ENCODE measurements at places on chromosomes 6 and 20. TPM values are rescaled to one million over a fixed set of nuclear protein-coding genes. Genes with fewer than 3 reads are reported as not detected.

GRCh38 chr20:18537651-18538050 lies 29.6 kb upstream of the SMIM26 start:
- DNase-seq: no peak

DNA sequence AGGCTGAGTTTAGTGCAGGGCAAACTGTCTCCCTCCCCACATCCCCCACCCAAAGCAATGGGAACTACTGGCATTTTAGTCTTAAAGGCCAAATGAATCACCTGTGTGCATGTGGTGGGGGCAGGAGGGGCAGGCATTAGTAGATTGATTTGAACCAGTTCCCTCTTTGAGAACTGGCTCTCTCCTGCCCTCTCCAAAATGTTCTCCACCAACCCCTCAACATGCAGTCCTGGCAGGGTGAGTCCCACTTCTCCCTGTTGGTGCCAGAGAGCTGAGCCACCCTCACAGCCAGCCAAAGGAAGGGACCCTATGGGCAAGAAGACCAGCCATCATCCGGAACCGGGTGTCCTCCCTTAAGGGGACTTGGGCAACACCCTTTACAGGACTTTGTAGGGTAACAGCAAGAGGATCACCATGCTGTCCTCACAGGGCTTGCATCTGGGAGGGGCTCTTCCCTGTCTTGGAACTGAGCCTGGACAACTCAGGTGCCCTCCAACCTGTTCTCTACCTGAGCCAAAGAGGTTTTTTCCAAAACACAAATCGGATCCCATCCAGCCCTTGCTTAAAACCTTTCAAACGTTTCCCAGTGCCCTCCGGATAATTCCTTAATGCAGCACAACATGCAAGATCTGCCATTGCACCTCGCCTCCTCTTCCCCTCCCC lies 80.6 kb downstream of the MRPL14 start:
- no peak for DNase-seq

Gene LRRC73
- total RNA-seq: 1.4 TPM

- DNase-seq: no peak
Measured at GRCh38 chr20:34887023-34887422, 10.6 kb downstream of the ACSS2 start.

Gene PACSIN1
- total RNA-seq: 12.6 TPM

DNA sequence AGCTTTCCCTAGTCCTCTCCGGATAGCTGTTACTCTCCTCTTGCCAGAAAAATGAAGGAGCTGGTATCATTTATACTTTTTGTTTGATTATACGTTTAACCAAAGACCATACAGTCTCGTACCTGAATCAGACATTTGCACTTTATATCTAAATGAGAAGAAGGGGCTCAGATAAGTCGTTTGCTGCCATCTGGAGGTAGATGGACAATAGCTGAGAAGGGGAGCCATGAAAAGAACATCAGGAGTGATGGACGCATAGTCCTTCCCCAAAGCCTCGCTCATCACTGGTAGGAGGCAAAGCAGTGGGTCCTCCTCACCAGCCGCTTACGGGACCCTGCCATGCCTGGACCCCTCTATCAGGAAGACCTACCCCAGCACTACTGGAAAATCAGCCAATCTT lies 45.4 kb downstream of the RPF2 start:
- DNase-seq: no peak

DNA sequence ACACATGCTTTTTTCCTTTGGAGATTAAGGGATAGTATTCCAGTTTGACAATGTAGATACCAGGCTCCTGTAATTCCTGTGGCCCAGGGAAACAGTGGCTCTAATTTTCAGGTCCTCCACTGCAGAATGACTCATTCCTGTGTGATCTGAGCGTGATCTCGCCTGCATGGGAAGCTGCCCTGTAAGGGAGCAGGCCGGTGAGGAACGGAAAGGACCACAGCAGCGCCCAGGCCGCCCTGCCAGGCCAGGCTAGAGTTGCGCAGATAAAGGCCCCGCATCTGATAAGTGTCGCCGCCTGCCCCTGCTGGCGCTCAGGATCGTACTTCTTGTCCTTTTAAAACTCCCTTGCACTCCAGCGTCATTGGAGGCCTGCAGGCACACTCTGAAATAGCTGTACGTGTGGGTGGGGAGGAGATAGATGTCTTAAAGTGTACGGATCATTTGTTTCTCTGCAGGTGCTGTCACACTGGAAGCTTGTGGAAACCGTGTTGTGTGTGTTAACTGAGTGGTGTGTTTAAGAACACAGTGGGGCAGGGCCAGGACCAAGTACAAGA lies 60.7 kb downstream of the SYNJ2 start:
- DNase-seq: no peak

Gene DNMT3B
- total RNA-seq: 638 TPM

DNA sequence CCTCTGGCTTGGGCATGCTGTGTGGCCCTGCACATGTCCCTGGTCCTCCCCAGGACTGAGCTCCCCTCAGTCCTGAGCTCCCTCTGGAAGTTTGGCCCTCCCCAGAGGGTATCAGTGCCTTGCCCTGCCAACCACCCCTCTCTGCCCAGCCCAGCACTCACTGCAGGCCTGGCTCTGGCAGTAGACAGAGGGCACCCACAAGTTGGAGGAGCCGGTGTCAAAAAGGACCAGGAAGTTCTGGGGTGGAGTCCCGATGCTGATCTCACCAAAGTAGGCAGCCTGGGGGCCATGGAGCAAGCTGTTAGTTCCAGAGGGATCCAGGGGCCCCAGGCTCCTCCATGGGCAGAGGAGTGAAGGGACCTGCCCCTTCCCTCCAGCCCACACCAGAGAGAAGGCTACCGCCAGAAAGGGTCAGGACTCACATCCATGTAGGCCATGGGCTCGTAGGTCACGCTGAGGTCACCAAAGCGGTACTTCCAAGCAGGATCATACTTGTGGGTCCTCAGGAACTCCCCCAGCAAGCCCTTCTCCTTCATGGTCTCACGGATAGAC lies 2.9 kb downstream of the PGC start:
- DNase-seq: no peak

Gene PGBD1
- total RNA-seq: 7.5 TPM

GRCh38 chr6:158086504-158087223 lies 81.4 kb downstream of the SERAC1 start:
- no peak for DNase-seq

DNA sequence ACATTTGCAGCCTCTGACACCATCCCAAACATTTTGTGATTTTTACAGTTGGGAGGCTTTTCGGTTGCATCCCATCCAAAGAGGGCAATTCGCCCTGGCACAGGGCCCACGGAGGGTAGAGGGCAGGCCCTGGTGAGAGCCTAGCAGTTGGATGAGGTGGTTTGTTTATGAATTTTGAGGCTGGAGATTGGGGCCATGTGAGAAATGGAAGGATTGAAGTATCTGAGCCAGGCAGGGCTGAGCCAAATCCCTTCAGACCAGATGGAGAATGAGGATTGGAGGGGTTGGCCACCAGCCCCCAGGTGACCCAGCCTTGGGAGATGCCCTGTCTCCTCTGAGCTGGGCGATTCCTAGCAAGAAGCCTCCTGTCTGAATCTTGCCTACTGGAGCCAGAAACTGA lies 52.6 kb upstream of the CCDC167 start:
- DNase-seq: no peak

DNA sequence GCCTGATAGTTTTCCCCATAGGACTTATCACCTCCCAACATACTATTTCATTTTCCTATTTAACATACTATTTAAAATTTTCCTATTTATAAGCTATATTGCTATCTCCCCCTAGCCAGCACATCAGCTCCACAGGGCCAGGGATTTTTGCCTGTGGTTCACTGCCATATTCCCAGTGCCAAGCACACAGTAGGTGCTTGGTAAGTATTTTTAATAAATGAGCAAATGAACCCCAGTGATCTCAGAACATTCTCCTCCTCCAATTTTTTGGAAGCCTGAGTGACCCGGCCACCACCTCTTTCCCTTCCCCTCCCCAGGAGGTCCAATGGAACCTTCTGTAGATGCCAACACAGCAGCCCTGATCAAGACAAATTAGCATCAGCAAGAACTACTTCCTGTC lies 33.3 kb downstream of the NFATC2 start:
- no peak for DNase-seq

Data from WTC11 (cell line).